Common myeloid progenitor, CD34-positive (primary cell): ENCODE measurements at places on chromosomes 5 and 9.

DNA sequence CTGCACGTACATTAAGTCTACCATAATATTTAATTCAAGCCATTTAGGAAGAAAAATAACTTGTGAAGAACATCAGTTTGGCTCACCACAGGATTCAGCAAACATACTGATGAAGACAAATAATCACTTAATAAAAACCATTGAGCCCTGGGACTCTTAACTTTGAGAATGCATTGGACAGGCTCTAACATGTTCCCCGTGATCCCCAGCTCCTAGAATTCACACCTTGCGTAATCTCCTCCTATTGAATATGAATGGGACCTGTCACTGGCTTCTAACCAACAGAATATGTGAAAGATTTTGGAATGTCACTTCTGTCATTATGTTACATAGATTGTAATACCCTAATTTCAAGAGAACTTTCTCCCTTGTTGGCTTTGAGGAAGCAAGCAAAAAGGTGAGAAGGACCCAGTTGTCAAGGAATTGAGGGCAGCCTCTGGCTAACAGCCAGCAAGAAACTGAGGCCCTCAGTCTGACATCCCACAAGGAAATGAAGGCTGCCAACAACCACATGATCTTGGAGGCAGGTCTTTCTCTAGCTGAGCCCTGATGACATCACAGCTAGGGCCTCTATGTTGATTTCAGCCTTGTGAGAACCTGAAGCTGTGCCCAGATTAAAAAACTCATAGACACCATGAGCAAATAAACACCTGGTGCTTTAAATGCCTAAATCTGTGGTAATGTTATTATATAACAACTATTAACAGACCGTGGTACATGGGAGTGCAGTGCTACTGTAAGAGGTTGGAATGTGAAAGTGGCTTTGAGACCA, 433.2 kb downstream of the SEMA5A start:
- no peak for DNase-seq

GRCh38 chr5:57929271-57929670, 446.7 kb upstream of the ACTBL2 start:
- DNase-seq: no peak

- DNase-seq: no peak
These were observed 652.6 kb downstream of the CETN3 start for GRCh38 chr5:89756955-89757354.

GRCh38 chr9:70474413-70474812, 60.0 kb upstream of the KLF9 start:
- DNase-seq: no peak

DNA sequence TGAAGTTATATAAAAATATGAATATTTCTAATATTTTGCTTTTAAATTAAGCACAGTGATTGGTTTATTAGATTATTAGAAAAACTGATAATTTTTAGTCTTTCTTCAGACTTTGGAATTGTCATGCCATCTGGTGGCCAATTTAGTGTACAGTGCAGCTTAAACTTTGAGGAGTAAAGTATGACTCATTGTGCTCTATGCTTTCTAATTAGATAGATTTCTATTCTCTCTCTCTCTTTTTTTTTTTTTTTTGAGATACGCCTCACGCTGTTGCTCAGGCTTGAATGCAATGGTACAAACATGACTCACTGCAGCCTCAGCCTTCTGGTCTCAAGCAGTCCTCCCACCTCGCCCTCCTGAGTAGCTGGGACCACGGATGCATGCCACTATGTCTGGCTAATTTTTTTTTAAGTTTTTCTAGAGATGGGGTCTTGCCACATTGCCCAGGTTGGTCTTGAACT, 42.1 kb upstream of the GPR21 start:
- DNase-seq: peak; percentile 93

GRCh38 chr9:84481636-84482218, 141.2 kb upstream of the SLC28A3 start:
- DNase-seq: no peak

DNA sequence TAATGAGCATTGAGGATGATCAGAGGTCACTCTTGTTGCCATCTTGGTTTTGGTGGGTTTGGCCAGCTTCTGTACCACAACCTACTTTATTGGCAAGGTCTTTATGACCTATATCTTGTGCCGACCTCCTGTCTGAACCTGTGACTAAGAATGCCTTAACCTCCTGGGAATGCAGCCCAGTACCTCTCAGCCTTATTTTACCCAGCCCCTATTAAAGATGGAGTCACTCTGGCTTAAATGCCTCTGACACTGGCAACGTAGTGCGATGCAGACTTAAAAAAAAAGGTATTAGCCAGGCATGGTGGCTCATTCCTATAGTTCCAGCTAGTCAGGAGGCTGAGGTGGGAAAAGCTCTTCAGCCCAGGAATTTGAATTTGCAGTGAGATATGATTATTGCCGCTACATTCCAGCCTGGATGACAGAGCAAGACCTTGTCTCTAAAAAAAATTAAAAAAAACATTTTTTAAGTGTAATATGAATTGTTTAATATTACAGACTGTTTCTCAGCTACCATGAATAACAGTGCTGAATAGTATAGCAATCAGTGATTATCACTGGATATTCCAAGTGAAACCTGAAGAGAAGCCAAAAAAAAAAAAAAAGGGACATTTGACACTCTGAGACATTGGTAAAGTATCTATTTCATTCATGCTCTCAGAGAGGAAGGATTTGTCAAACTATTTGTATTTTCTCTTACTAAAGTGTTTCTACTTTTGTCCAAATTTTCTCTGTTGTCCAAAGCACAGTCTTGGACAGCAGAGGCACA, 18.3 kb upstream of the STOM start:
- no peak for DNase-seq

- DNase-seq: no peak
These were observed 31.9 kb downstream of the SH3TC2 start for GRCh38 chr5:149030838-149031397.

GRCh38 chr5:138953387-138954256, 78.5 kb upstream of the LRRTM2 start:
- DNase-seq: peak; percentile 72

- no peak for DNase-seq
These were observed 478.1 kb upstream of the CDH9 start for GRCh38 chr5:27516437-27516836.

GRCh38 chr5:179526978-179527377, 23.4 kb upstream of the RUFY1 start:
- DNase-seq: no peak

- DNase-seq: no peak
These were observed 142.9 kb upstream of the GRIA1 start for GRCh38 chr5:153347611-153348010.

- DNase-seq: no peak
These were observed 347.9 kb upstream of the SEMA6A start for GRCh38 chr5:116922532-116922931.

GRCh38 chr5:172723508-172723907, 47.5 kb downstream of the DUSP1 start:
- DNase-seq: no peak

DNA sequence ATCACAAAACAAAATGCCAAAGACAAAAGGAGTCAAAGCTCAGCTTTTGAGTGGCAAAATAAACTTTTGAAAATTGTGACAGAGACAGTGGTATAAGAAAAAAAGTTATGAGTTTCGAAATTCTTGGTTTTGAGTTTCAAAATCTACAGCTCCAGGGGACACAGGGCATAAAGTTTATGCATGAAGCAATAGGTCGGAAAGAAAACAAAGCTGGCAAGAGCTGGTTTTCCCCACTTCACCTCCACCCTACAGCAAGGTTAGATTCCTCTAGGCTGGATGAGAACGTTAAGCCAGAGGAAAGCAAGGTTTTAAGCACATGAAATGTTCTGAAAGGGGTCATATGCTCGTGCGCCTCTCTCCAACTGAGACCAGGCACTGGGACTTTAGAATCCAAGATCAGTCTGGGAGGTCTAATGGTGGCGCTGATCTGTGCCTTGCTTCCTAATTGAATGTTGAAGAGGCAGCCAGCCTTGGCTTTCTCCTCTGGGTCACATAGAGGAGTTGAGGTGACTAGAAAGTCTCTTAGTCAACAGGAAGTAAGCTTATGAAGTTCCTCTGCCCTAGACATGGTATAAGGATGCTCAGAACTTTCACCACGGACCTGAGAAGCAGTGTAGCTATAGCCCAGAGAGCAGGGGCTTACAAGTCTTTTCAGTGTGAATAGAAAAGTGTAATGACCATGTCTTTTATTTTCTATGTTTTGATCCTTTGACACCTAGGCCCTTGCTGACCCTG, 167.7 kb upstream of the DMAC1 start:
- DNase-seq: no peak

GRCh38 chr9:111037708-111038330, 451 bp downstream of the LPAR1 start:
- DNase-seq: peak; percentile 41

DNA sequence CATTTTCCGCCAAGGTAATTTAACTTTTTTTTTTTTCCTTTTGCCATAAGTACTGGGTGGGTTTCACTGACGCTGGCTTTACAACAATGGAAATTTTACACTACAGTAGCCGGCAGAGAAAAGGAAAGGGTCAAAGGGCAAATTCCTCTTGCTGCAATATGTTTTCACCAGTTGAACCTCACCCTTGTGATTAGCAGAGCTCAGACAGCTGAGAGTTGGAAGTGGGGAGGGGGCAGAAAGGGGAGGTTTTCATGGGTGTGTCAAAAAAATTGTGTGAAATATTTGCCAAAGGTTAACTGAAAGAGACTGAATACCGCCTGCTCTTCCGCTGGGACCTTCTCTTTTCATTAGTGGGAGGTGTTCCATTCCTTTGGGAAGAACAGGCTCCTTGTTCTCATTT, 296.9 kb downstream of the ADAMTS6 start:
- no peak for DNase-seq

GRCh38 chr9:22356985-22357384, 89.6 kb upstream of the DMRTA1 start:
- DNase-seq: no peak

- DNase-seq: no peak
These were observed 212.5 kb downstream of the MEF2C start for GRCh38 chr5:88670461-88670860.

DNA sequence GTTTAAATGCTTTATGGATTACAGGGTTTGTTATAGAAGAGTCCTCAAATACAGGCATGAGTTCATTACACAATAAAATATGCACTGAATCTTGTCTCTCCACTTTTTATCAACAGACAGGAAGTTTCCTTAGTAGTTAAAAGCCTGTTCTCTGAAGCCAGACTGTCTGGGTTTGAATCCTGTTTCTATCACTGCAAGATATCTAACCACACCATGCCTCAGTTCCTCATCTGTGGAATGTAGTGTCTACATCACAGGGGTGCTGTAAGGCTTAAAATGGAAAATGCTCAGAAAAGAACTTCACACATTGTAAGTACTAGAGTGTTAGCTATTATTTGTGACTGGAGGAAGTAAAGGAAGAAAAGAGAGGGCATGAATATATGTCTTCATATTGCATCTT, 9.3 kb downstream of the LIX1 start:
- DNase-seq: no peak

- DNase-seq: no peak
These were observed 132.7 kb downstream of the ELAVL2 start for GRCh38 chr9:23693374-23693773.

DNA sequence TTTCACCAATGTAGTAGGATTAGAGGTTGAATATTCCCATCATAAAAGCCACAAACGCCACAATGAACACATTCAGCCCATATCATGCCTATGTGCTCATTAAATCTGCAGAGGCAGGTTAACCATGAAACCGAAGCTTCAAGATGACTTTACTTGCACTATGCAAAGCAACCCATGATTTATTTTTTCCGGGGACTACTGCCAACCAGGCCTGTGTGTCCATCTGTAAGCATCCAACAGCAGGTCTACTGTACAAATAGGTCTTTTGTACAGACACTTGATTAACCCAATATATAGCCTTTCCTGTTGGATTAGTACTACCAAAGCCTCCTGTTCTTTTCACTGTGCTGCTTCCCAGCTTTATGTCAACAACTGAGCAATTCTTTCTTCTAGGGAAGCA, 104.9 kb upstream of the CDH10 start:
- DNase-seq: no peak

GRCh38 chr5:158534203-158534602, 565.5 kb downstream of the EBF1 start:
- DNase-seq: no peak

- DNase-seq: no peak
These were observed 61.0 kb upstream of the FER start for GRCh38 chr5:108686676-108687075.

DNA sequence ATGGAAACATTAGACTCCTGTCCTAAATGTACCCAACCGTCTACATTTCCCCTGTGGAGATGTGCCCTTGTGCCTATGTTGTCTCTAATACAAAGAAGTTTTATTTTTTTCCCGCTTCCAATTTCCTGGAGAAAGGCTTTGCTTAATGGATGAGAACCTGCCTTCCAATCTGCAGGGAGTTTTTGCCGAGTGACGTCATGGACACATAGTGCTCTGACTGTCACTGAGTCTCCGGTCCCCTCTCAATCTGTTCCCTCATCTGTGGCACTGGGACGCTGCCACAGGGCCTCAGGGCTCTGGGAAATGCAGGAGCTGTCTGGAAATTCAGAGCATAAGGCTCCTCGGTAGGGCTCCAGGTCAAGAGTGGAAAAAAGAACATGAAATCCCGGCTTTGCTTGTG, 144.8 kb downstream of the PDZD2 start:
- DNase-seq: no peak

- DNase-seq: no peak
These were observed 255.9 kb downstream of the TRPM3 start for GRCh38 chr9:70865471-70865870.

GRCh38 chr9:97517331-97518089, 16.0 kb downstream of the TMOD1 start:
- no peak for DNase-seq

GRCh38 chr5:50606179-50606578, 60.3 kb upstream of the PARP8 start:
- DNase-seq: no peak

GRCh38 chr5:156556666-156557406, 229.9 kb downstream of the SGCD start:
- DNase-seq: no peak

DNA sequence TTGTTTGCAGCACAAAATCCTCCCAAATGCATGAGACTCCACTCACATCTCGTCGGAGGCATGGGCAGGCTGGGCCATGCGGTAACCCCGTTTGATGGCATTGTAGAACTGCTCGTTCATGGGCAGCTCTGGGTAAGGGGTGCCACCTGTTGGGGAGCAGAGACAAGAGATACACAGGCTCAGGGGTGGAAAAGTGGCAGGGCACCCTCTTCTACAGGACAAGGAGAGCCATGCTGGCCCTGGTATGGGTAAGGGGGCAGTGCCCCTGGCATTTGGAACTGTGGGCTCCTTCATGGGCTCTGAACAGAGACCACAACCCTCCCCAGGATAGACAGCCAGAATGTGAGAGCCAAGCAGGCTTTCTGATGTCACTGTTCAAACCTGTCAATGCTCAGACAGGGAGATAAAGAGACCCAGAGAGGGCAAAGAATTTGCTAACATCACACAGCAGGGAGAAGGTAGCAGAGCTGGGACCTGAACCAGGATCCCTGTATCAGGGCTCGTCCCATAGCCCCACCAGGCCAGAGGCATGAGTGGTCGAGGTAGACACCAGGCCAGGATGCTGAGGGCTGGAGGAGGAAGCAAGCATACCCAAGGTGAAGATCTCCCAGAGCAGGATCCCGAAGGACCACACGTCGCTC, 33.2 kb upstream of the CSF1R start:
- peak; percentile 70 for DNase-seq

GRCh38 chr9:130862747-130863146, 27.7 kb downstream of the ABL1 start:
- DNase-seq: no peak

GRCh38 chr5:168110384-168110783, 181.1 kb upstream of the WWC1 start:
- DNase-seq: no peak

- no peak for DNase-seq
These were observed 157.9 kb upstream of the RASA1 start for GRCh38 chr5:87109746-87110145.

GRCh38 chr9:69584759-69585158, 87.4 kb downstream of the APBA1 start:
- DNase-seq: no peak

- no peak for DNase-seq
These were observed 93.6 kb downstream of the MED27 start for GRCh38 chr9:131986089-131986488.
